ENCODE measurements at places on chromosomes 13 and 19.

GRCh38 chr13:62544928-62545327 lies 1129.3 kb upstream of the PCDH20 start:
- no peak for DNase-seq

GRCh38 chr19:52898101-52898500 lies 666 bp upstream of the ZNF320 start:
- no peak for DNase-seq

DNA sequence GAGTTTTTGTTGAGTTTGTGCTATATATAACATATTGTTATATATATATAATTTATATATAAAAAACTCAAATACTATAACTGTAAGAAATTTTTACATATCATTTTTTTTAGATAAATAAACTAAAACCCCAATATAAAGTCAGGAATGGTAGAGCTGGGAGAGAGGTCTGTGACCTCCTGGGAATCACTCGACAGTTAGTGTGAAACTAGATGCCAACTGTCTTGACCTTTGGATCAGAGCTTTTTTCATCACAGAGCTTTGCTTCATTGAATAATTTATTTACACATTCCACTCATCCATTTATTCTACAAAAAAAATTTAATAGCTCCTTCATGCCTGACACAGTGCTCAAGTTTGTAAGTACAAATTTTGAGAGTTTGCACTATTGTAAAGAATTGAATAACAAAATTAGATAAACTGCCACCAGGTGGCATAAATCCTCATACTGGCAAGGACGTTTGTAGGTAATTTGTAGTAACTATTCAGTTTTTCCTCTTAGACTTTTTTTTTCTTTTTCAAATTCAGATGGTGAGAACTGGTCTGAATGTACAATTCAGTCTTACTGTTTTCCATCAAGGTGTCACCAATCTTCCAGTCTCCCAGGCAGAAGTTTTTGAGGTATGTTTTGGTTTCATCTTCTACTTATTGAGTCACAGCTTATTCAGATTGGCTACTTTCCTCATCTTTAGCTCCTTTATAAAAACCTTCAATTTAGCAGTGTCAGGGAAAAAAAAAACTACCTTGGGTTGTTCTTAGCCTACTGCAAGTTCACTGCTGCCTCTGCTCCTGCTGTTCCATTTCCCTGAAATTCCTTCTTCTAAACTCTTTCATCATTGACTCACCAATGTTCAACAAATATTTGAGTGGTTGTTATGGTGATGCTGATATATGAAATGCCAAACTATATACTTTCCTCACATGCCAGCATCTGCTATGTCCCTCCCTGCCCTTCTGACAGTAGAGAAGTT lies 28.7 kb downstream of the LACC1 start:
- no peak for DNase-seq

GRCh38 chr19:18425515-18426415 lies 6.6 kb downstream of the SSBP4 start:
- DNase-seq, result no peak

DNA sequence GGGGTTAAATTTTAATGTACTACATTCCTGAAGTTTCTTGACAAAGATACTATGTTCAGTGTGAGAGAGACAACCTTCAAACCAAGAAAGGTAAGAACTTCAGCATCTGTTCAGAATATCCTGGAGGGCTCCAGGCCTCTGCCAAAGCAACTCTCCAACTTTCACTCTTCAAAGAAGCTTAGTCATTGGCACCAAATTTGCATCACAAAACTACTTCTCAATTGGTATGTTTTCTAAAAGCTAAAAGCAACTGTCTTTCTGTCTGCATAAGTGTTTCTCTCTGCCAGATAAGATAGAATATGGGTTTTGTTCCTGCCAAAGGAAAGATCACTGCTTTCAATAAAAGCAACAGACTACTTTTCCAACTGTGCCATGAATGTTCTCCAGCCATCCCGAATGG lies 187.4 kb downstream of the SUCLA2 start:
- DNase-seq, result no peak

- DNase-seq, result no peak
These were observed 4.2 kb upstream of the SPACA6 start for GRCh38 chr19:51688671-51689571.

GRCh38 chr13:68727165-68727564 lies 1380.5 kb upstream of the ATXN8OS start:
- DNase-seq, result no peak

All from stimulated activated CD8-positive, alpha-beta memory T cell treated with anti-CD3 and anti-CD28 coated beads, Interleukin-15, amount 100 ng/mL, for 24 hours (primary cell).